Activated CD4-positive, alpha-beta T cell treated with anti-CD3 and anti-CD28 coated beads, Interleukin-2, amount 50 U/mL, for 24 hours (primary cell): ENCODE measurements at places on chromosomes 1 and 21.

DNA sequence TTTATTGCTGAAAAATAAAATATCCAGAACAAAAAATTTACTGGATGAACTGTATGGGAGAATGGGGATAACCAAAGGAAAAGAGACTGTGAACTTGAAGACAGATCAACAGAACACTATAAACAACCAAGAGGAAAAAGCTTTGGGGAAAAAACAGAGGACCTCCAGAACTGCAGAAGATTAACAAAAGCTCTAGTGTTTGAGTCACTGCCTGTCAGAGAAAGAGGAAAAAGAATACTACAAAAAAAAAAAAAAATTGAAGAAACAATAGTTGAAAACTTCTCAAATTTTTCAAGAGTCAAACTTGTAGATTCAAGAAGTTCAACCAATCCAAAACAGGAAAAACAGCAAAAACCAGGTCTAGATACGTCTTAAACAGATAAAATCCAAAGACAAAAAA is 44.3 kb downstream of the ARHGAP29 start:
- DNase-seq: no peak

DNA sequence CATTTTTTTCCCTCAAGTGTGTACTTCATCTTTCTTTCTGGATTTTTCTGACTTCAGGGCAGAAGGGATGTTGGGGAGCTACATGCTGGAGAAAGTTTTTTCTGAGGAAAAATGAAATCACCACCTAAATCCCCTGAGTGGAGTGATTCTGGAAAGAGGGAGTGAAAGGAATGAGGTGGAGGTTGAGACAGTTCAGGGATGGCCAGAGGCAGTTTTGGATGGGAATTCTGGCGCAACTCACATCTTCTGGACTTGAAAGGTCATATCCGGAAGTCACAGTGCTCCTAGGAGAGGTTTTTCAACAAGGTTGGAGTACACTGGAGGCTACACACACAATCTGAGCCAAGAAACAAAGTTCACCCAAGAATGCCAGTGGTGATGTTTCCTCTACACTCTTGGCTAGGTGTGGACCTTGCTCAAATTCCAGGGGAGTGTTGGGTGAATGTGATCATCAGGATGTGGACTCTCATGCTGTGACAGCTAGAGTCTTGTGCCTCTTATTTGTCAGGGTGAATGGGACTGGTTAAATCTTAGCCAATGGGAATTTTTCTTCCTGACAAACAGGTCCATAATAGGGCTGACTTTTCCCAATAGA is 161.5 kb downstream of the HLX start:
- DNase-seq: no peak

DNA sequence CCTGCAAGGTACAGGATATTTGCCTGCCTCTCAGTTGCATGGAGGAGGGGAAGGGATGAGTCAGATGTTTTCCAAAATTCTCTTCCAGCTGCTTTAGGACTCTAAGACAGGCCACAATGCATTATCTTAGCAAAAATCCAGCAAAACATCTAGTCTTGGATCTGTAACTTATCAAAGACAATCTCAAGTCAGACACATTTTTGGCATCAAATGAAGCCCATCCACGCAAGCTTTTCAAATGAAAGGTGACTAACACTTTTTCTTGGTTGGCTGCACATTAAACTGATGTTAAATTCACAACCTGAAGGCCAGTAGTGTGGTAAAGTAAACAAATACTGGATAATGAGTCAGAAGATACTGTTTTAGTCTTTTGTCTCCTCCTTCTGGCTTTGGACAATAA is 21.3 kb downstream of the FAM78B start:
- DNase-seq: no peak

- no peak for DNase-seq
Observed at GRCh38 chr1:65164633-65165032, 16.6 kb downstream of the AK4 start.

- no peak for DNase-seq
Observed at GRCh38 chr1:169594391-169594790, 8.1 kb upstream of the F5 start.

- DNase-seq: no peak
Observed at GRCh38 chr1:62790716-62791115, 6.8 kb downstream of the ATG4C start.

DNA sequence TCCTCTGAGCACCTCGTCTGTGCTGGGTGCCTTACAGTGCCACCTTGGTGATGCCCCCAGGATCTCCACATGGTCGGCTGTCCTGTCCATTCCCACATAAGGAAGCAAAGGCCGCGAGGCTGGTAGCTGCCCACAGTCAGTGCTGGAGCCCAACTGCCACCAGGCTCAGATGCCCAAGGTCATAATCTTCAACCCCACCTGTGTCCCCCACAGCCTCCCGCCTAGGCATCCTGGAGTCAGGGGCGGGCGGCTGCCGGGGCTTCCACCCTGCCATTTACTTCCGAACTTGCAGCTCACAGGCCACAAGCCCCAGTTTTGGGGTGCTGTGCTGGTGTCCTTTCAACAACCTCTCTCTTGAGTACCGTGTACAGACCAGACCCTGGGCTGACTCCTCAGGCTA is 126.3 kb downstream of the CASZ1 start:
- no peak for DNase-seq
